ENCODE measurements at places on chromosomes 2 and 18.

- no peak for DNase-seq
These were observed 266.6 kb upstream of the TANK start for GRCh38 chr2:160893581-160893980.

DNA sequence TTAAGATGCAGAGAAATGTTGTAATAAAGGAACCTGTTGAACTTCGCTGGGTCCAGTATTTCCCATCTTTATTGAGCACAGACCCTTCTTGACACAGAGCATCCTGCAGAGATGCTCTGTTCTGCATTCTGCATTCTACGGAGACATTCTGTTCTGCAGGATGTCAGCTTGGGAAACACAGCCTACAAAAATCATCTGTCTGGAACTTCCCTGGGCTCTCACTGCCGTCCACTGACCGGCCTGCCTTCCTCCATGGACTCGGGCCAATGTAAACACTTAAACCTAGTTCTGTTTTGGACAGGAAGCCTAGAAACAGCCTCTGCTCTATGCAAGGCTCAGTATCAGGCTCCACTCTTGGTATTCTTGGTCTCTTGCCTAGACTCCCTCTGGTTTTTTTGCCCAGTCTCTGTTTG, 90.0 kb upstream of the PPP1CB start:
- DNase-seq = peak; percentile 78

GRCh38 chr18:31680831-31681568, 3.4 kb downstream of the B4GALT6 start:
- DNase-seq = no peak

DNA sequence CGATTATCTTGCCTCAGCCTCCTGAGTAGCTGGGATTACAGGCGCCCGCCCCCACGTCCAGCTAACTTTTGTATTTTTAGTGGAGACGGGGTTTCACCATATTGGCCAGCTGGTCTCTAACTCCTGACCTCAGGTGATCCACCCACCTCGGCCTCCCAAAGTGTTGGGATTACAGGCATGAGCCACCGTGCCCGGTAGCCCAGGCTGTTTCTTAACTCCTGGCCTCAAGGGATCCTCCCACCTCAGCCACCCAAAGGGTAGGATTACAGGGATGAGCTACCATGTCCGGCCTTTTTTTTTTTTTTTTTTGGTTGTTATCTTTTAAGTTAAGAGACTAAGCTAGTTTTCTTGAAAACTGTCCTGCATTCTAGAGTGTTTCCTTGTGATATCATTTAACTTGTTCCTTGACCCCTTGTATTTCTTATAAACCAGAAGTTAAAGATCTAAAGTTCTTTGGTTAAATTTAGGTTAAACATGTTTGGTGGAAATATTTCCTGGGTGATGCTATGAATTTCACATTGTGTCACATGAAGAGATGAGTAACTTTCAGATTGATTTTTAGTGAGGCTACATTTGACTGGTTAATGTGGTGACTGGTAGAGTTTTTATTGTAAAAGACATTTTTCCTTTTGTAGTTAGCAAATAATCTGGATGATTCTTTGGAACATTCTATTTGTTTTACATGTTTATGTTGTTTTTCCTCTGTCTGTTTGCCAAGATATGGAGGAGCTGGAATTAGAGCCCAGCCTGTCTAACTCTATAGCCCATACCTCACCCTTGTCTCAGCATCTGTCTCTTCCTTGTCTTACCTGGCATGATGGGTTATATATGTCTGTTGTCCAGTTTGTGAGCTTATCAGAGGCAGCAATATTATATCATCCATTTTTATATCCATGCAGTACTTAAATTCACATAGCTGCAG, 5.2 kb downstream of the NCAPH start:
- no peak for DNase-seq

GRCh38 chr2:6922201-6922656, 5.0 kb downstream of the RNF144A start:
- DNase-seq = no peak

DNA sequence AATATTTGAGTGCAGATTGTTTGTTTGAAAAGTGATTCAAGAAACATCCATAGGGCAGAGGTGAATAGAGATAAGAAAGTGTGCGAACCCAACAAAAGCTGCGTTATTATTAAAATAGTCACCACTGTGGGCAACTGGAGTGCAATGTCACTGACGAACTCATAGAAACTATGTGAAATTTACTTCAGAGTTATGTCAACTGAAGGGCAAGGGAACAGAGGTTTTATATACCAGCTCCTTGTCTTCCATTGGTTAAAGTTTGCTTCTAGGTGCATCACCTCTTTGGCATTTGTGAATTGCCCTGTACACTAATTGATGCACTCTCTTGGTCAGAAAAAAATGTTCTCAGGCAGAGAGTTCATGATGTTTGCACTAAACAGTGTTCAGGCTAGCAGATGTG, 110.5 kb upstream of the NYAP2 start:
- DNase-seq = no peak

GRCh38 chr2:48851161-48851560, 95.6 kb upstream of the LHCGR start:
- no peak for DNase-seq

- no peak for DNase-seq
These were observed 7.3 kb downstream of the IL1R1 start for GRCh38 chr2:102149644-102150455.

DNA sequence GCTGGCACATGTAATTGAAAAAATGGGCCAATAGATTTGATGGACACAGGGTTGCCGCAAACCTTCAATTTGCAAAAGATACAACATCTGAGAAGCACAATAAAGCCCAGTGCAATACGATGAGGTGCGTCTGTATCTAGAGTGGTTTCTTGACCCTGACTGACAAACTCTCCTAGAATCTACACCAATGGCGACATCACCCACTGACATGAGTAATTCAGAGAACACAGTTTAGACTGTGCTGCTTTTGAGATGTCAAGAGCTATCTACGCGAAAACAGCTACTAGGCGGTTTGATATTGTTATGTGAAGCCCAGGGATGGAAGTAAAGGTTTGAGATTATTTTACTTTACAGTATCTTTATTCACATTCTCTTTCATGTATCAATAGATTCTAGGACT, 104.9 kb downstream of the EIPR1 start:
- no peak for DNase-seq

DNA sequence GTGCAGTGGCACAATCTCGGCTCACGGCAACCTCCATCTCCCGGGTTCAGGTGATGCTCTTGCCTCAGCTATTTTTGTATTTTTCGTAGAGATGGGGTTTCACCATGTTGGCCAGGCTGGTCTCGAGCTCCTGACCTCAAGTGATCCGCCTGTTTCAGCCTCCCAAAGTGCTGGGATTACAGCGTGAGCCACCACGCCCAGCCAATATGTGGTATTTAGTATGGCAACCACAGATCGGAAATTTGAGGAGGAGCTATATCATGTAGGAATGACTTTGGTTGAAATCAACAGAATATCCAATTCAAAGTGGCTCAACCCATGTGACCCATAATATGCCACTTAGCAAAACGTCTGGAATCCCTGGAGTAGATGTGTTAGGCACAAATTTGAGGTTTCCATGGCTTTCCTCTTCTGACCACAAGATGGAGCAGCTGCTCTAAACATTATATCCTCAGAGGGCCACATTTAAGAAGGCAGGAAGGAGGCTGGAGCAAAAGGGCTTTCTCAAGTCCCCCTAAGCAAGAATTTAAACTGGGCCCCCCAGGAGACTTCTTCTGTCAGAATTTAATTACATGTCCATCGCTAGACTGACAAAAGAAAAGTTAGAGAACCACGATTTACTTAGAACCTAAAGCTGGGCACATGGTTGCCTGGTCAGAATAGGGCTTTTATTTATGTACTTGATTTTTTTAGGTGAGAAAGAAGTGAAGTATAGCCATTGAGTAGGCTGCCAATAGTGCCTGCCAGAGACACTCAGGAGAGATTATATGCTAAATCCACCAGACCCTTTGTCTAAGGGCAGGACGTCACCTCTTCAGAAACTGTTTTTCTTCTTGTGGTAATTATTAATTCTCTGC, 49.6 kb upstream of the ITSN2 start:
- DNase-seq = peak; percentile 91

- DNase-seq = peak; percentile 47
These were observed 35.0 kb upstream of the PSMD14 start for GRCh38 chr2:161273038-161273760.

DNA sequence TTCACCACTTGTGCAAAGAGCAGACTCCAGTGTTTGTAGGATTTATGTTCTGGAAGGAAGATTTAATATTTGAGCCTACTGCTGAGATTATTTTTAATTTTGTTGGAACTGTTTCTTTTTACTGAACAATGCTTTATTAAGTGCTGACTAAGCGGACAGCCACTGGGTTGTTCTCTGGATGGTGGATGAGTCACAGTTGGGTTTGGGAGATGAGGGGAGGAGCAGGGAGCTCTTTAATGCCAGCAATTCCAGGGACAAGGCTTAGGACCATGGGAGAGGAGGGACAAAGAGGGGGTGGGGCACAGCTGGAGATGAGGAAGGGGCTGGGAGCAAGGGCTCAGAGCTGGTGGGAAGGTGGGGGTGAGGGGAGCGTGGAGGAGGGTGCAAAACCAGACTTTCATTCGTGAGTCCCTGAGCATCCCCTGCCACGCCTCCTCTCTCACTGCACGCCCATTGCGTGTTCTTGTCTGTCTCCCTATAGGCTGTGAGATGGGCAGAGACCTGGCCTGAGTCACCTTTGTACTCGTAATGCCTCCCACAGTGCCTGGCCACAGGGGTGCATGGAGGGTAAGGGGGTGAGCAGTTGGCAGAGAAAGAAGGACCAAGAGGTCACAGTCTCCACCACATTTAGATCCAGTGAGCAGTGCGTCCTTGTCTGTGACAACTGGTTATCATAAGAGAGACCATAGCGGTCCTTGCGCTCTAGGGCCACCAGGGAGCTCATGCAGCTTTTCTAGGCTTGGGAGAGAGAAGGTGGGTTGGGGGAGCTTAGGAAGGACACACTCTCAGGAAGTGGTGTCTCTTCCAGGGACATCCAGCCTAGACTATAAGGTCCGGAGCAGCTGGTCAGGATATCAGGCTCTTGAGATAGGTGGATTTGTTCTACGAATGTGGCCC, 18.4 kb downstream of the SLC4A3 start:
- no peak for DNase-seq

DNA sequence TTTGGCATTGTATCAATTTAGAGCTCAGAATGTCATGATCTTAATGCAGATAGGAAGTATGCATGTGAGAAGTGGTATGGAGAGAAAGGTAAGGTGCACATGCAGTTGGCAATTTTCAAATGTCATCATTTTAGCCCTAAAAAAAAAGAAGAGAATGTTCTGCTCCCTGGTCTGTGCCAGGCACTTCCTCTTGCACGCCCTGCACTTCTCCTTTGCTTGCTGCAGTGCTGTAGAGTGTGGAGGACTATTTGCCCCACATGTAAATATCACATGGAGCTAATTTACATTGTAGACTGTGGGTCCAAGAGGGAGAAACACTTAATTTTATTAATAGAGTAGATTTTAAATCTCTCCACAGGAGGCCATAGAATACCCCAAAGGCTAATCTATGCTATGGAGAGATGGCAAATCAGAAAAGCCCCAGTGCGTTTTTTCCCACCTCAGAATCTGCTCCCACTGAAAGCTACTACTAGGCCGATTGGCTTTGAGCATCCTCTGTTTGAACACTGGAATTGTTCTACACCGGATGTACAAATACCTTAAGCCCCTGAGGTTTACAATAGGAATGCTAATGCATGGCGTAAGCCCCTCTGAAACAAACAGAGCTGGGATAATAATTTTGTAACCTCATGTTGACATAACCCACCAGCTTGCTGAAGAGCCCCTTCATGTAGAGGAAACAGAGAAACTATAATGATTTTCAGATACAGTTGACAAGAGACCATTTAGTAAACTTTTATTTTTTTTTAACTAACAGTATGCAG, 137.2 kb upstream of the KLHL14 start:
- DNase-seq = no peak

GRCh38 chr2:218879776-218880101, 913 bp upstream of the WNT10A start:
- no peak for DNase-seq

DNA sequence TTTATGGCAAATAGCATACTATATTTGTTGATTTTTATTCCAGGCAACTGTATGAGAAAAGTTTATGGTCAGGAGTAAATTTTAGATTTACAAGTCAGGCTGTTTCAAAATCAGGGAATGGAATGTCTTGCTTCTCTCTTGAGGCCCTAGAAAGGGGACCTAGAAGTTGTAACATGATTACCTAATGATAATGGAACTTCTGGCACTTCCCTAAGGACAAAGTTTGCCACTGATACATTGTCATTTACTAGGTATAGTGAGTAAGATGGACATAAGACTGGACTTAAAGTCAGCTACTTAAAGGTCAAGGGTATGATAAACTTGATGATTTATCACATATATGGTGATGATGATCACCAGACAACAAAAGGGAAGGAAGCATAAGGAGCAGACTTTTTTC, 103.3 kb upstream of the VRK2 start:
- DNase-seq = no peak

- DNase-seq = peak; percentile 79
These were observed 78.7 kb upstream of the ITGA4 start for GRCh38 chr2:181378491-181378890.

DNA sequence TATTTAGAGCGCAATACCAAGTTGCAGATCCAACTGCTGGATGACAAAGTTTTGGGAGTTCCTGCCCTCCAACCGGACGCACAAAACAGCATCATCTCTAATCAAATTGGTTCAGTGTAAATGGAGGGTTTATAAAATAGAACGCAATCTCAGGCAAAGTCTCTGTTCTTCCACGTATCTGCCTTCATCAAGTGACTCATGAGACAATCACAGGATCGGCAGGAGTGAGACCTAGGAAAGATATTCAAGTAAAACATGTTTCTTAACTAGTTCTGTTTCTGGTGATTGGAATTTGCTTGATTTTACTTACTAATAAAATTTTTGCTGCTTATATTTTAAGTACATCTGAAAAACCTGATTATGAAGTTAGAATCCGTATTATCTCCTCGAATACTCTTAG, 7.6 kb downstream of the FZD5 start:
- DNase-seq = no peak

- no peak for DNase-seq
These were observed 422.7 kb upstream of the TNP1 start for GRCh38 chr2:217282531-217282930.

DNA sequence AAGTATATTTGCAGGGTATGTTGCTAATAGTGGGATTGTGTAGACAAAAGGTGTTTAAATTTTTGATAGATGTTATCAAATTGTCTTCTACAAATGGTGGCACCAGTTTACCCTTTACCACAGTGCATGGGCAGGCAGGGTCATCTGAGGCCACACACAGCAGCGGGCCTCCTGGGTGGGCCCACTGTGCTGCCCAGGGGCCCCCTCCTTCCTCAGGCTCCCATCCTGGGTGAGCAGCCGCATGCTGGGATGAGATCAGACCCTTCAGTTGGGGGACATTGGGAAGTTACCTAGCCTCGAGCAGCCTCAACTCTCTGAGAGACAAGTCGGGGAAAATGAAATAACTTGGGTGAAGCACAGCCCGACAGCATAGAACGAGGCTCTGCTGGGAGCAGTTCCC, 9.7 kb downstream of the MYO7B start:
- DNase-seq = no peak

GRCh38 chr2:225740086-225740485, 340.6 kb downstream of the NYAP2 start:
- no peak for DNase-seq

- no peak for DNase-seq
These were observed 73.1 kb upstream of the MAP4K3 start for GRCh38 chr2:39510140-39510539.
